ENCODE measurements at places on chromosomes 2 and 18.

- DNase-seq = no peak
Measured at GRCh38 chr2:108617617-108618016, 83.3 kb downstream of the LIMS1 start.

GRCh38 chr2:233802132-233802815, 24.1 kb downstream of the MROH2A start:
- no peak for DNase-seq

GRCh38 chr18:59610546-59611140, 86.6 kb downstream of the CCBE1 start:
- no peak for DNase-seq

DNA sequence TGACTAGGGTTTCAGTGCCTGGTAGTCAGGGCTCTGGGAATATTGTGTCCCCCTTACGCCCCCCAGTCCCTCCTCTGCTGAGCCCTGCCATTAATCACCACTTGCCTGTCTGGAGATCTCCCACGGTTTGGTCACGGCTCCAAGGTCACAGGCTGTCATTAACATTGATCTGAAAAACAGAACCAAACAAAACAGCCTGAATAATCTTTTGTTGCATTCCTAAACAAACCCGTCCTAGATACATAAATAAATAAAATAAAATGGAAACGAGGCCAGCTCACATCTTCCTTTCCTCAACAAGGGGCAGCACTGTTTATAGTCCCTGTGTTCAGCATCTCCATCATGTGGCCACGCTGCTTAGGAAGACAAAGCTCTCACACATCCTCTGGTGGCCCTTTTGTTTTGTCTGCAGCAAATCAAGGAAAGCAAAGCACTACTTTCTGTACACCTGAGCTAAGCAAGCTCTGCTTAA, 282.8 kb downstream of the AGPS start:
- DNase-seq = no peak

DNA sequence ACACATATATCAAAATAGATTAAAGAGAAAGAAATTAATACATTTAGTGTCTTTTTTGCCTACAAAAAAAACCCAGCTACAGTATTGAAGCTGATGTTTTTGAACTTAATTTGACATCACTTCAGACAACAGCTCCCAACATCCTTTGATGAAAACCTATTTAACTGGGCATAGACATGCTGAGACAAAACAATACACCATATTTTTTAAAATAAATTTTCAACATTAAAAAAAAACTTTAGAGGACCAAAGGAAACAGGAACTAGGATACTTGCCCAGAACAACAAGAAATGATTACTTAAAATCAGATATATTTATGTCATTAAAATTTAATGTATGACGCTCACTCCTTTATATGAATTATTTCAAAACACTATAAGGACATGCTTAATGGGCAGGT, 178.1 kb downstream of the MREG start:
- DNase-seq = no peak

GRCh38 chr2:202494300-202495229, 118.4 kb downstream of the BMPR2 start:
- DNase-seq = no peak

GRCh38 chr2:235394278-235394828, 99.5 kb upstream of the AGAP1 start:
- DNase-seq = no peak

- no peak for DNase-seq
Measured at GRCh38 chr2:136208682-136209420, 90.9 kb upstream of the CXCR4 start.

- no peak for DNase-seq
Measured at GRCh38 chr18:68406761-68407160, 308.1 kb downstream of the TMX3 start.

DNA sequence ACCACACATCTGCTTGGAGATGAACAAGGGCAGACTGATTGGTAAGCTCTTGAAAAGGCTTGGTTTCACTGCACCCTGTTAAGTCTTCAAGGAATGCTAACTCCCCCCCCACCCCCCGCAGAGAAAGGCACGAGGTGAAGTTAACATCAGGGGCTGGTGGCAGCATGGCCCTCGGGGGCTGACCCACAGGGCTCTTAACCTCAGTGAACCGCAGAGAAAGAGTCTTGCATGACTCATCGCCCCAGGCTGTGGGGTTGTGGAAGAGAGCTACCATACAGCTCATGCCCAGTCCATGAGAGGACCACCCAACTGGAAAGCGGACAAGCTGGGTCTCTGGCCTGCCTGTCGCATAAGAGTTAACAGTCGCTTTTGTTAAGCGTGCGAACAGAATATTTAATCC, 10.6 kb upstream of the CEP68 start:
- DNase-seq = no peak

DNA sequence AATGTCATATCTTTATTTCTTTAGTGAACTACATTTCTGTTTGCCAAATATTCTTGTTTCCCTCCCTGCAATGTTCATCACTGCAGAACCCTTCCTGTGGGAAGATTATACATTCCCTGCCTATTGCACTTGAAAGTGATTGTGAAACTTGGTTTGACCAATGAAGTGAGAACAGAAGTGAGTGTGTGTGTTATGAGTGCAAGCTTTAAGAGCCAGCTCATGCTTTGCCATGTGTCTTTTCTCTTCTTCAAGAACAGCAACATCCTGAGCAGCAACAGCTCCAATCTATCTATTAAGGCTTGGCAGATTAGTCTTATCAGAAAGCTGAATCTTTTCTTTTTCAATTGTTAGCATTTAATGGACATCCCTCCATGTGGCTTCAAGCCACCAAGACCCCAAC, 42.0 kb upstream of the UBE2E3 start:
- no peak for DNase-seq

DNA sequence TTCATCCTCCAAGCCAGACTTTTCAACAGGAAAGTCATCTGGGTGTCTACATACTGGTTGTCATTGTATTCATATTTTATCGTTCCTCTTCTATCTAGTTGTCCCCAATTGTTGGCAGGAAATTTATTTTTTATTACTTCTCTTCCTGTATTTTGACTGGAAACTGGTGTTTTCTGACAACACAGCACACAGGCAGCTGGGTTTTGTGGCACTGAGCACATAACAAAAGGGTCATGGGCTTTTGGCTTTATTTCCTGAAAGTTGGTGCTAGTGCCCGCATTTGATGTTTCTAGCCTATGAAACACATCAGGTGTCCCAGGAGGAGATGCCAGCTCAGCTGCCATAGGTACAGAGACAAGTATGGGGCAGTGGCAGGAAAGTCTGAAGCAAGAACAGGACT, 126.4 kb downstream of the TMEM17 start:
- no peak for DNase-seq

DNA sequence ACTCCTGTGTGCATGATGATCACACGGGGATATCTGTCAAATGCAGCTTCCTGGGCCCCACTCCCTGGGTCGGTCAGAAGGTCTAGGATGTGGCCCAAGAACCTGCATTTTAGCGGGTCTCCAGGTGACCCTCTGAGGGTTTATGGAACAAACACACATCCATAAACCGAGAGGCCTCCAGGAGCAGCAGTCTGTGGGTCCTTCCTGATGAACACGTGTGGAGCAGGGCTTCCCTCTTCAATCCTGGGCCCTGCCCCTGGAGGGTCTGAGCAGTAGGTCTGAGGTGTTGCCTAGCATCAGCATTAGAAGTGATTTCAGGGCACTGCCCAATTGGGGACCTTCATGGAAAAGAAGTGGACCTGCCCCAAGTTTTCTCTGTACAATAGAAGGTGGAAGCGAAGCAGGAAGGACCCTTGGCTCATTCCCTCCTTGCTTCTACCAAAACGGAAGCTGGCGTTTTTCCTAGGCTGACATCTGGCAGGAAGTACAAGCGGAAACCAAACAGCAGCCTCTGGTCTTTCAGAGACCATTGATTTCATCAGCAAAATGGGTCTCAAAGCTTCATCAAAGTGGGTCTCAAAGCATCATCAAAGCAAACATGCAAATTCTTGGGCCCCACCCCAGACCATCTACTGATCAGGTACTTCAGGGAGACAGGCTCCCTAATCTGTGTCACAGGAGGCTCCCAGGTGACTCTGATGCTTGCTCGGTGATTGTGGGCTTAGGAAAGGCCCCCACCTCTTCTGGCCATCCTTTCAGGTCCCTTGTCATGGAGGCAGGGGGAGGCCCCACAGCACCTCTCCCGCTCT, 30.7 kb downstream of the INO80C start:
- DNase-seq = no peak

DNA sequence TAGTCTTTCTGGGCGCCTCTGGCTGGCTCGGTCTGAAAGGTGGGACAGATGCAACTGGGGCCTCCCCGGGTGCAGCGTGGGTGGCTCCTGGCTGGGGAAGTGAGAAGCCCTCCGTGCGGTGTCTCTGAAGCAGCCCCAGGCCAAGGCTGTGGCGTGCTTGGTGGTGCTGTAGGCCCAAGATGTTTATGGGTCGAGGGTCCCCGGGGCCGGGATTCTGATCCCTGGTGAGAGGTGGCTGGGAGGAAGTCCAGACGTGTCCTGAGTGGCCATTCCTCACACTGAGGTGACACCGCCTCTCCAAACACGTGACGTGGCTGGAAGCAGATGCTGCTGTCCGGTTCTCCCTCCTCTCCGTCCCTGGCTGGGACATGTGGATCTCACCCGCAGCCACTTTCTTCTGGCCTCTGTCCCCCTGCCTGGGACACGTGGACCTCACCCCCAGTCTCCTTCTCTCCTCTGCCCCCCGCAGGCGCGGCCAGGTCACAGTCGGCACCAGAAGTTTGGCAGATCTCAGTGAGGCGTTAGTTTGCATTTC, 12.6 kb downstream of the RTP5 start:
- peak; percentile 57 for DNase-seq

DNA sequence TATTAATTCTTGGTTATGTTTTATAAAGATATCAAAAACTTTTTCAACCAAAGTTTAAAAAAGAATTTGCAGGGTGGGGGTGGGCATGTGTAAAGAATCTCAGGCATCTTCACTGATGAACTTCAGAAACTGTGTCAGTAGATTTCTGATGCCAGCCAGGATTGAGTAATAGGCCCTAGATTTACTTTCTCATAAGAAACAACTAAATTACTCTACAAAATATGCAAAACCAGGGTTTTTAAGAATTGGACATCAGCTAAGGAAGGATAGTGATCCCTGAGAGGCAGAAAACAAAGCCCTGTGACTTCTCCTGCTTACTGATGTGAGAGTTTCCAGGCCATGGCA, 11.9 kb upstream of the IL1R1 start:
- no peak for DNase-seq

- no peak for DNase-seq
Measured at GRCh38 chr2:70730730-70731129, 37.3 kb downstream of the ADD2 start.

GRCh38 chr18:35041815-35042387, 688 bp downstream of the MAPRE2 start:
- DNase-seq = no peak

DNA sequence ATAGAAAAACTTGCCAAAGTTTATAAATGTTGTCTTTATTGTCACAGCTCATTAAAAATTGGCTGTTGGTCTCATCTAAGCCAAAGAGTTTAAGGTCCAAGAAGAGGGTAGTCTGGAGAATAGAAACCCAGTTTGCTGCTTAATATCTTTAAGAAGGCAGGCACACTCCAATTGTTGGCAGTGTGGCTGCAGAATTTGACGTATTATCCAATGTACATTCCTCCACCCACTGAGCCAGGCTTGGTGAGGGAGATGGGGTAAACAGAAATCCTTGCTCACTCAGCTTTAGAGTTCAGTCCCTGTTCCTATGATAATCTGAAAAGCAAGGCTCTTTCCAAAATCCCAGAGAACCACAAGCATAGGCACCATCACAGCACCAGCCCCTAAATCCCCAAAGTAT, 10.7 kb upstream of the ADD2 start:
- DNase-seq = no peak

DNA sequence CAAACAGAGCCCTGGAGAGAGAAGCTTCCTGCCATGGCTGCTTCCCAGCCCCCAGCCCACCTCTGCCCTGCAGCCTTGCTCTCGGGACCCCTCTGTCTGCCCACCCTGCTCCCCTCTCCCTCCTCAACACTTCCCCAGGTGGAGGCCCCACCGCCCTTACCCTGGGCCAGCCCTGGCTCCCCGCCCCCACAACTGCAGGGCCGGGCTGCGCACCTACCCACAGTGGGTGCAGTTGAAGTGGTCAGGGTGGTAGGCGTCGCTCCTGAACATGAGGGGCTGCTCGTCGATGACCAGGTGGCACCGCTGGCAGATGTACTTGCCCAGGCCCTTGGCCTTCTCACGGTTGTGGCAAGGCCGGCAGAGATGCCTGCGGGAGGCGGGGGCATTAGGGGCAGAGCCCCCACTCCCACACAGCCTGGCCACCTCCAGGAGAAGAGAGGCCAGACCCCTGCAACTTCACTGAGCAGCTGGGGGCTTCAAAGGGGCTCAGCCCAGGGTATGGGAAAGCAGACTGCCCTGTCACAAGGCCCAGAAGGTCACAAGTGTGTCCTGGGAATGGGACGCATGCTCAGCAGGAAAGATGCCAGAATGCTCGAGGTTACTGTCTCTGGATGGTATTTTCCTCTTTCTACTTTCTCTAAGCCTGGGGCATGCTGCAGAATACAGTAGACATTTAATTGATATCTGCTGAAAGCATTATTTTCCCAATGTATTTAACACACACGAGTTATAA, 3.1 kb upstream of the GPR17 start:
- DNase-seq = no peak

DNA sequence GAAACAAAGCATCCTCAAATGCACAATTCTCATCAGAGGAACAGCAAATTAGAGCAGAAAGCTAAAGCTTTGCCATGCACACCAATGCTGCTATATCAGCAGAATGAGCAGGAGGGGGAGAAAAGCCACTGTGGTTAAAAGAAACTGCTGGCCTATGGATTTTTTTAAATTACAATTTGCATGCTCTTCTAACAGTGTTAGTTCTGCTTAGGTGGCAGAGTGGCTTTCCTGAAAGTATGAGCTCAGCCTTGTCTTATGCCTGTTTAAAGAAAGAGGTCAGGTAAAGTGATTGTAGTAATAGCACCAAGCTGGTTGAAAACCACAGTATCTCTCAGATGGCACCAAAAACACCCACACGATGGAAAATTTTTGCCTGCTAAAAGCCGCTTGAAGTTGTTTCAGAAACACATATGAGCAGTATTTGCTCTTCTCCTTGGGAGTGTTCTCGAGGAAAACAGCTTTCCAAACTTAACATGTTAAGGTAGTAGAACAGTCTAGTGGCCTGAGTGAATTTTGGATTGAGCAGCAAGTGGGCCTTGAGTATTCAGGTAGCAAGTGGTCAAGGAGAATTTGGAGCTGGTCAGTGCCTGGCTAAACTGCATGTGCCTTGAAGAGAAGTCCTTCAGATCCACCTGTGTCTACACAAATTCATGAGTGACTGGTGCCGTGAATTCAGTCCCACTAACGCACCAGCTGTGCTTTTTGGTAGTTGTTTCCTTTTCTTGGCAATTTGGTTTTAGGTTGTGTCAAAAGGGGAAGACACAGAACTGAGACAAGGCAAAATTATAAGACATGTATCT, 19.6 kb upstream of the NDUFV2 start:
- no peak for DNase-seq

DNA sequence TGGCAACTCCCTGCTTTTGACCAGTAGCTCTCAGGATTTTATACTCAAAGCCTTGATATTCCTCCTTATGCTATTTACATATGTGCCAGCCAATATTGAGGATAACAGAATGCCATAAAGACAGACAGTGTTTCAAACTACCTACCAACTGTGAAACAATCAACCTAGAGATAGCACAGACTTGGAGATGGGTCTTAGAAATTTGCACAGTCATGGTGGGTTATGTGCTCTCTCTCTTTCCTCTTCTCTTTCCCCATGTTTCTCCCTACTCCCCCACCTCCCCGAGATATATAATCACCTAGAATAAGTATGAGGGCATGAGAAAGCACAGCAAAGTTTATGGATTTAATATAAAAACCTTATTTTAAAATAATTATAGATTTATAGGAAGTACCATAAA, 24.2 kb upstream of the SUCLG1 start:
- DNase-seq = no peak

GRCh38 chr2:26616706-26617587, 24.2 kb downstream of the CIB4 start:
- no peak for DNase-seq

GRCh38 chr2:25566694-25567093, 106.7 kb downstream of the DTNB start:
- DNase-seq = peak; percentile 51
